HepG2 (cell line): ENCODE measurements at places on chromosomes 4 and X.

DNA sequence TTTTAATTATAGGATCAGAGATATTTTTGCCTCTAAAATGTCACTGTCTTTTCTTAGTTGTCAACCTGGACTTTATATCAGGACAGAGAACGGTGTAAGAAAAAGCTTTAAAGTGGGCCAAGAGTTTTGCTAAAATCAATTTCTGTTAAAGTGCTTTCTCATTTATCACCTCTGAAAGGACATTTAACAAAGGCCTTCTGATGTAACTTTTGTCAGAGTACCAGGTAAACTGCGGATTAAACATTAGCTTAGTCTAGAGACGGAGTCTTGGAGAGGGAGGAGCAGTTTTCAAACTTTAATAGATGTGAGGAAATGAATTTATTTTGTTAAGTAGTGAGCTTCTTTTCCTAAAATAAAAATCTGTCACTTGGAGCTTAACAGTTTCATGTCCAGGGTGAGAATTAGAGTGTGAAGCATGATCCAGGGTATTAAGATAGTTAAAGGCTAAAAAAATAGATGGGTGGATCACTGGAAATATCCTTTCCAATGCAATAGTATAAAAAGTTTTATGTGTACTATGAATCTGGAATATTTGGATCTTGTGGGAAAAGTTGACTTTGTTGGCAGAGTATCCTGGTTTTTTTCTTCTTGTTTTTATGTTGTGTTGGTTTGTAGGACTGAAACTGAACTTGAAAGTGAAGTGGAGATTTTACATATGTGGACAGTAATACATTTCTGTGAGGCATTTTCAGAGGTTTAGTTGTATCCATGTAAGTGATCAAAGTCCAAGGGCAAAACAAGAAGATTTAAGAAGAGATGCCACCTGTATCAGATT is 33.6 kb upstream of the BMPR1B start:
- DNase-seq = no peak

GRCh38 chr4:73527196-73527595 is 45.7 kb downstream of the AFM start:
- no peak for DNase-seq

GRCh38 chrX:3271834-3272186 is 74.6 kb downstream of the MXRA5 start:
- DNase-seq = no peak

DNA sequence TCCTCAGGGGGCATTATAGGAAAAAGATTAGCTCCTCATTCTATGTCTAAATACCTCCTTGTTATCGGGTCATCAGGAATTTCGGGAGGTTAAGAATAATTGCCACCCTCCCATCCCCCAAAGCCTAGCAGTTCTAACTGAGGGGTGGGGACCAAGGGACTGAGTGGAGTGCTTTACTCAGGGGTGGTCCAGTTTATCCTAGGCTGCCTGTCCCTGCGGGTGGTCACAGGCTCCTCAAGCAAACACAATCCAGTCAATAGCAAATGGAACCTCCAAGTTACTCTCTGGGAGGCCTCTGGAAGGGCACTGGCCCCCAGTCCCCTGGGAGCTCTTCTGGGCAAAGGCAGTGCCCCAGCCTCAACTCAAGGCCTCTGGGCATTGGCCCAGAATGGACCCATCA is 6.7 kb downstream of the ELF4 start:
- no peak for DNase-seq

- DNase-seq = no peak
Measured at GRCh38 chr4:53586121-53586816, 5.0 kb downstream of the LNX1 start.

DNA sequence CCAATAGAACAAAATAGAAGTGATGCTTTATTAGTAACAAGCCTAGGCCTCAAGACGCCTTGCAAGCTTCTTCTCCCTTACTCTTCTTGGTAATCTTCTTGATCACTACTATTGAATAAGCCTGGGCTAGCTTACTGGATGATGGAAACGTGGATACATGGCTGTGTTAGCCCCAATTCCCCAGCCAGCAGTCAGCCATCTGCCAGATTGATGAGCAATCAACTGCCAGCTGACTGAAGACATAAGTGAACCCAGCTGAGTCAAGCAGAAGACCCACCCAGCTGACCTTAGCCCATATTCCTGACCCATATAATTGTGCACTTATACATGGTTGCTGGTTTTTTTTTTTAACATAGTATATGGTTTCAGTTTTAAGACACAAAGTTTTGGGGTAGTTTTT is 130.4 kb downstream of the DHX15 start:
- DNase-seq = no peak
